ENCODE measurements at places on chromosomes 16 and 17. TPM values are rescaled to one million over a fixed set of nuclear protein-coding genes. Genes with fewer than 3 reads are reported as not detected.

GRCh38 chr17:27294689-27295630, 1.0 kb downstream of the WSB1 start:
- peak; percentile 61 for DNase-seq

GRCh38 chr17:77273397-77274085, 132.8 kb downstream of the SEC14L1 start:
- DNase-seq: no peak

TMEM204 gene
- total RNA-seq: 38.1 TPM

CA7 gene
- total RNA-seq: not detected

SCNN1B gene
- 1.6 TPM for total RNA-seq
